ENCODE measurements at places on chromosomes 4 and X.

- no peak for DNase-seq
These were observed 21.2 kb upstream of the LCORL start for GRCh38 chr4:18042754-18043153.

DNA sequence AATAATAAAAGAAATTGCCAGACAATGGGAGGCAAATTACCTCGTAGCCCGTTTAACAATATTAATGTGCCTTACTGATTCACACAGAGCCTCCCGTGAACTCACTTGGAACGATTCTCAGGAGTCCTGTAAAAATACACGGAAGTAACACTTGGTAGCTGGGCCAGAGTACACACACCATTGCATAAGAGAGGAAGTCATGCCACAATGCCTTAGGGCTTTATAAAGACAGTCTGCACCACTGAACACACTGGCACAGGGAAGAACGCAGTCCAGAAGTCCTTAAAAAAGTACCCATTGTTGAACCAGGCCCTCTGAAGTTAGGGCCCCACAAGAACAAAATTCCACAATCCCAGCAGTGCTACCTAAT lies 15.1 kb downstream of the SLC2A9 start:
- no peak for DNase-seq

- DNase-seq: no peak
These were observed 5.2 kb downstream of the TMEM164 start for GRCh38 chrX:110008011-110008635.

DNA sequence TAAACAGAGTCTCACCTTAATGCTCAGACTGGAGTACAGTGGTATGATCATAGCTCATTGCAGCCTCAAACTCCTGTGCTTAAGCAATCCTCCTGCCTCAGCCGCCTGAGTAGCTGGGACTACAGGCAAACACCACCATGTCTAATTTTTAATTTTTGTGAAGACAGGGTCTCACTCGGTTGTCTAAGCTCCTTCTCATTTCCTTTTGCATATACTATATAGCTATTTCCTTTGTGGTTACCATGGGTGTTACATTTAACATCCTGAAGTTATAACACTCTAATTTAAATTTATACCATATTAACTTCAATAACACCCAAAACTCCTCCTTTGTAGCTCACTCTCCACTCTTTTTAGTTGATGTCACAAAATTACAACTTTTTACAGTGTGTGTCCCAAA lies 114.3 kb downstream of the DCK start:
- DNase-seq: no peak

DNA sequence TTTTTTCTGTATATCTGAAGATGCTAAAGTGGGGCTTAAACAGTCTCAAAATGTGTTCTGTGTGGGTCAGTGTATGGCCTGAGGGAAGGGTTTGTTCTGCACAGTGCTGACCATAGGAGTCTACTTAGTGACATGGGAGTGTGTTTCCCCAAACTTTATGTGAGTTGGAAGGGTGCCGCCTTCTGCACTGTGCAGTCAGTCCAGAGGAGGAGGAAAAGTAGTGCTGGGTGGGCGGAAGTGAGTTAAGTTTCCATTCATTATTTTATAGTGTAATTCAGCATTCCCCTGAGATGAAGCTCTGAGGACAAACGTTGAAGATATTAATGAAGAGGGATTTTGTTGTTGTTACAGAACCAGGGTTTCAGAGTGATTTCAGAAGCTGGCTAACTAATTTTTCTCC lies 2.9 kb downstream of the CHST7 start:
- no peak for DNase-seq

- DNase-seq: no peak
These were observed 1808.9 kb upstream of the TENM3 start for GRCh38 chr4:180434131-180434895.

DNA sequence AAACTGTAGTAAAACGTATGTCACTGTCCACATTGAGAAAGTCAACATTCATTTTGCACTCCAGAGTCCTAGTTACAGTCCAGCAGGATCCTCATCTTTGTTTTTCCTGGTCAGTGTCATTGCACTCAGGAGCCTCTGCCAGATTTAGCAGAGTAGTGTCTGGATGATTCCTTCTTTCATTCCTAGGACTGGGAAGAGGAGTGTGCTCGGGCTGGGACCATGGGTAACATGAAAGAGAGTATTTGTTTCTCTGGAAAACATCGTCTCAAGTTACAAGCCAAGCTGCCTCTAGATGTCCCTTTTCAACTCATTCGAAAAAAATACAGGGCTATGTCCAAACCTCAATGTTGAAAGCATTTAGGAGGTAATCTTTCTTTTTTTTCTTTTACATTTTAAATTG lies 69.9 kb upstream of the TNIP3 start:
- no peak for DNase-seq

GRCh38 chr4:119932277-119932676 lies 134.4 kb downstream of the MAD2L1 start:
- no peak for DNase-seq

DNA sequence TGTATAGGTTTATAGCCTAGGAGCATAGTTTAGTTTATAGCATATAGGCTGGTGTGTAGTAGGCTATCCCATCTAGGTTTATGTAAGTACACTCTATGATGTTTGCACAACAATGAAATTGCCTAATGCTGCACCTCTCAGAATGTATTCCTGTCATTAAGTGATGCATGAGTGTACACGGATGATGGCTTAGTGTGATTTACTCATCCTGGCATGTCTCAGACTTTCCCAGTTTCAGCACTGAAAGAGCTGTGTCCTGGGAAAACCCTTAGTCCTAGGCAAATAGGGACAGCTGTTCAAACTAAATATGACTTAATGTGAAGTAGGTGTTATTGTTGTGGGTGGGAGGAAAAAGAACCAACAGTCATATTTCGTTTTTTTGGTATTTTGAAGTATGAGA lies 264.9 kb upstream of the MAGEB18 start:
- no peak for DNase-seq

- DNase-seq: no peak
These were observed 30.0 kb upstream of the HUWE1 start for GRCh38 chrX:53716328-53717088.

- DNase-seq: no peak
These were observed 1521.7 kb downstream of the RPA4 start for GRCh38 chrX:98405376-98405775.

- no peak for DNase-seq
These were observed 414.3 kb downstream of the NAP1L3 start for GRCh38 chrX:93259029-93259428.

GRCh38 chrX:28638775-28639174 lies 51.5 kb downstream of the IL1RAPL1 start:
- DNase-seq: no peak

DNA sequence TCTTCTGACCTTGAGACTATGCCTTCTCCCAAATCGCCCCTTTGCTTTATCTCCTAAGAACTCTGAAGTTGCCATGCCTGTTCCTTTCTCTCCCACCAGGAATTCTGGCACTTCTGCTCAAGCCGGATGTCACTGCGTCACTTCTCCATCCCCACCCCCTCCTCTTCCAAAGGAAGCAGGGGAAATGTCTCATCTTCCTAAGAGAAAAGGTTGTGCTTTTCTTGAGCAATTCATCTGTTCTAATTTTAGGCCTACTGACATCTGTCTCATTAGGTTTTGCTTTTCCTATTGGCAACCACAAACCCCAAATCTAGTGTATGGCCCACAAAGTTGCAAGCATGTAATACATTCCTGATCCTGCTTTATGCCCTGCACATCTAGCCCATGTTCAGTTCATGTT lies 163.1 kb upstream of the PLAC1 start:
- no peak for DNase-seq

- no peak for DNase-seq
These were observed 101.2 kb upstream of the DUSP21 start for GRCh38 chrX:44742480-44743155.

DNA sequence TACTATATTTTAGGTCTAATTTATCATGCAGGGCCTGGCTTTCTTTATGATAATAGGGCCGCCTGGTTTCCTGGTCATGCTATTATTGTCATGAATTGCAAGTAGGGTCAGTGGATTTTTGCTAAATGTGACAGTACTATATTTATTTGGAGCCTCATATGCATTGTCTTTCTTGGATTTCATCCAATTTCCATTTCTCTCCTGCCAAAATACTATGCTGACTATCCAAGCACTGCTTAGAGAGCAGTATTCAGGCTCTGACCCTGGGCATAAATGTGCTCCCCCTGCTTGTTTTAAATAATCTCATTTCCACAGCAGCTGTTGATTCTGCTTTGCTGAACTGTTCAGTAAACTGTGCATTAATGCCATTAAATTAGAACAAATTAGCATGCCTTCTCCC lies 269.3 kb downstream of the GPM6A start:
- no peak for DNase-seq

GRCh38 chrX:21816136-21816535 lies 23.3 kb upstream of the MBTPS2 start:
- DNase-seq: no peak

DNA sequence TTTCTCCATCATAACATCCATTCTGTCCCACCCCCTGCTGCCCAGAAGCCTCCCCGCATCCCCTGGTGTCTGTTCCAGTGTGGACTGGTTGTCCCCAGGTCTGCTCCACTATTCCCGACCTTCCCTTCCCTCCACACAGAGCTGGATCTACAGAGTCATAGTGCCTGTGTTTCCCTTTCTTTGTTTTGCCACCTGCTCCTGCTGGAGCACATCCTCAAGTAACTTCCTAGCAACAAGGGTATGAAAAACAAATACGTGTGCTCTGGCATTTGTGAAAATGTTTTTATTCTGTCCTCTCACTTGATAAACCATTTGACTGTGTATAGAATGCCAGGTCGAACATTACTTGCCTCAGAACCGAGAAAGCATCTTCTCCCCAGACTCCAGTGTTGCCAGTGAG lies 29.9 kb upstream of the ADRA2C start:
- DNase-seq: no peak
